ENCODE measurements at places on chromosomes 2 and 18. TPM values are rescaled to one million over a fixed set of nuclear protein-coding genes. Genes with fewer than 3 reads are reported as not detected.

The IHH gene
- 0.50 TPM for total RNA-seq

The TDRD15 gene
- not detected for total RNA-seq

The STARD6 gene
- not detected for total RNA-seq

The ELOA2 gene
- not detected for total RNA-seq

The C2orf66 gene
- not detected for total RNA-seq
